ENCODE measurements at places on chromosomes 1 and 21. TPM values are rescaled to one million over a fixed set of nuclear protein-coding genes. Genes with fewer than 3 reads are reported as not detected.

Gene DMRTA2
- not detected for total RNA-seq

Gene CELF3
- not detected for total RNA-seq

Gene FCGR1A
- total RNA-seq, result not detected

Gene SLC6A9
- total RNA-seq, result 22.2 TPM

Gene ITLN2
- not detected for total RNA-seq

Gene SYNC
- 112 TPM for total RNA-seq

Gene TIPRL
- total RNA-seq, result 32.9 TPM

Gene CA6
- not detected for total RNA-seq

Gene BMP8A
- total RNA-seq, result not detected

Gene LCE2C
- not detected for total RNA-seq

Gene ILDR2
- total RNA-seq, result not detected

Gene TNFRSF1B
- 0.25 TPM for total RNA-seq

Gene SPATA45
- total RNA-seq, result not detected

Gene TRMT13
- 14.2 TPM for total RNA-seq

Gene PKP1
- 0.13 TPM for total RNA-seq

Gene TEX38
- total RNA-seq, result not detected

Gene NUDT4B
- total RNA-seq, result 24.0 TPM

Gene TRIM46
- total RNA-seq, result 3.4 TPM

Gene ALG14
- 13.0 TPM for total RNA-seq

Gene PLPPR5
- not detected for total RNA-seq

Gene PIK3R3
- total RNA-seq, result 1.9 TPM

Gene NBPF4
- not detected for total RNA-seq

Gene CC2D1B
- total RNA-seq, result 29.6 TPM

Gene ZMYM4
- total RNA-seq, result 29.2 TPM

Gene F11R
- 0.76 TPM for total RNA-seq

Gene OLIG2
- not detected for total RNA-seq

Gene SPATA46
- total RNA-seq, result not detected

Gene TNFAIP8L2
- total RNA-seq, result not detected

Gene TPR
- total RNA-seq, result 35.5 TPM

Gene NUDT17
- total RNA-seq, result 12.0 TPM

Gene PTGFR
- total RNA-seq, result 13.3 TPM

Gene CADM3
- not detected for total RNA-seq

Gene LCE1E
- not detected for total RNA-seq

Gene AMY1C
- not detected for total RNA-seq

Gene TAF5L
- 24.2 TPM for total RNA-seq

Gene CA14
- not detected for total RNA-seq

Gene KTI12
- total RNA-seq, result 8.3 TPM

Gene TTC24
- total RNA-seq, result not detected

Gene CCDC185
- not detected for total RNA-seq

Gene MARK1
- total RNA-seq, result 0.65 TPM

Gene FCRL5
- not detected for total RNA-seq

Gene LCE2B
- not detected for total RNA-seq

Gene ATAD3C
- not detected for total RNA-seq

Gene OR2L13
- total RNA-seq, result not detected

Gene FAM72C
- not detected for total RNA-seq

Gene OR6K3
- total RNA-seq, result not detected

Gene S100A7A
- not detected for total RNA-seq

Gene MYOC
- total RNA-seq, result not detected

Gene SMCP
- not detected for total RNA-seq

Gene AKNAD1
- total RNA-seq, result not detected

Gene LCE6A
- not detected for total RNA-seq

Gene CAMK1G
- 0.11 TPM for total RNA-seq

Gene CR2
- not detected for total RNA-seq

Gene TNFRSF4
- not detected for total RNA-seq

Gene MASP2
- total RNA-seq, result not detected

Gene OPRD1
- total RNA-seq, result not detected

Gene TNFRSF9
- not detected for total RNA-seq

Gene ADAMTSL4
- total RNA-seq, result 27.6 TPM
